Stimulated activated memory B cell treated with anti-CD40 and anti-IgM and Interleukin-4, amounts not matched to agents 10 μg/mL and 1 μg/mL and 100 μg/mL, for 72 hours (primary cell): ENCODE measurements at places on chromosomes 6 and 20.

GRCh38 chr20:9500121-9500520 is 14.3 kb upstream of the LAMP5 start:
- no peak overlapping the region for H3K27ac ChIP-seq
- H3K27me3 ChIP-seq: no peaks in the 10 kb centered on the region
- no peak for ATAC-seq
- no peaks in the 10 kb centered on the region for H3K4me1 ChIP-seq

DNA sequence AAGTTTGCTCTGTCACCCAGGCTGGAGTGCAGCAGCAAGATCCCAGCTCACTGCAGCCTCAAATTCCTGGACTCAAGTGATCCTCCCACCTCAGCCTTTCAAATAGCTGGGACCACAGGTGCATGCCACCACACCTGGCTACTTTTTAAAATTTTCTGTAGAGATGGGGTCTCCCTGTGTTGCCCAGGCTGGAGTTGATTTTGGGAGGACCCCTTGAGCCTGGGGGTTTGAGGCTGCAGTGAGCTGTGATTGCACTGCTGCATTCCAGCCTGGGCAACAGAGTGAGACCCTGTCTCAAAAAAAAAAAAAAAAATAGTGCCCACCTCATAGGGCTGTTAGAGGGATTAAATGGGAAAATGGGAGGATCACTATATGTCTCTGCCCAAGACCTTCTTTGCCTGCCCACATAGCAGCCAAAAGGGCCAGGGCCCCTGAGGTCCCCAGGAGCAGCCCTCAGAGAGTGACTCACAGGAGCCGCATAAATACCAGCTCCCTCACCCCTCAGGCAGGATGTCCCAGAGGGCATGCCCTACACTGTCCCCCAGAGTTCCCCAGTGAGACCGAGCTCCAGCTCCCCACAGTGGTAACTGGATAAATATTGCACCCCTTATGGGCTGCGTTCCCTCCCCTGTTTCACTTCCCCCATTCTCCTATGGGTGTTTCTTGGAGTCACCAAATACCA is 11.7 kb upstream of the MDGA1 start:
- peak; percentile 40 for ATAC-seq
- no peak overlapping the region for H3K27ac ChIP-seq
- H3K4me3 ChIP-seq: no peak overlapping the region
- no peaks in the 10 kb centered on the region for H3K36me3 ChIP-seq
- peaks cover 28% of the 10 kb centered on the region for H3K4me1 ChIP-seq
- peaks cover 8% of the 10 kb centered on the region for H3K27me3 ChIP-seq

GRCh38 chr20:31617432-31618104 is 12.5 kb downstream of the ID1 start:
- H3K36me3 ChIP-seq: no peaks in the 10 kb centered on the region
- peaks cover 30% of the 10 kb centered on the region for H3K4me1 ChIP-seq
- no peak for ATAC-seq
- no peak overlapping the region for H3K4me3 ChIP-seq
- no peak overlapping the region for H3K27ac ChIP-seq
- no peaks in the 10 kb centered on the region for H3K27me3 ChIP-seq

- H3K36me3 ChIP-seq: peaks cover 5% of the 10 kb centered on the region
- H3K27me3 ChIP-seq: no peaks in the 10 kb centered on the region
- no peak overlapping the region for H3K4me3 ChIP-seq
These were observed 523.8 kb upstream of the JARID2 start for GRCh38 chr6:14722001-14722562.

- no peaks in the 10 kb centered on the region for H3K4me1 ChIP-seq
- ATAC-seq: no peak
- no peak overlapping the region for H3K4me3 ChIP-seq
- no peak overlapping the region for H3K27ac ChIP-seq
- H3K36me3 ChIP-seq: no peaks in the 10 kb centered on the region
These were observed 7.1 kb upstream of the BPIFB1 start for GRCh38 chr20:33275871-33276270.

GRCh38 chr20:10357974-10358373 is 76.0 kb downstream of the MKKS start:
- H3K4me1 ChIP-seq: no peaks in the 10 kb centered on the region
- H3K36me3 ChIP-seq: no peaks in the 10 kb centered on the region
- H3K4me3 ChIP-seq: no peak overlapping the region
